HCT116 (cell line): ENCODE measurements at places on chromosomes 6 and 20. TPM values are rescaled to one million over a fixed set of nuclear protein-coding genes. Genes with fewer than 3 reads are reported as not detected.
A peak's percentile ranks its signal among the peaks of the same experiment; 100 is the strongest.

DNA sequence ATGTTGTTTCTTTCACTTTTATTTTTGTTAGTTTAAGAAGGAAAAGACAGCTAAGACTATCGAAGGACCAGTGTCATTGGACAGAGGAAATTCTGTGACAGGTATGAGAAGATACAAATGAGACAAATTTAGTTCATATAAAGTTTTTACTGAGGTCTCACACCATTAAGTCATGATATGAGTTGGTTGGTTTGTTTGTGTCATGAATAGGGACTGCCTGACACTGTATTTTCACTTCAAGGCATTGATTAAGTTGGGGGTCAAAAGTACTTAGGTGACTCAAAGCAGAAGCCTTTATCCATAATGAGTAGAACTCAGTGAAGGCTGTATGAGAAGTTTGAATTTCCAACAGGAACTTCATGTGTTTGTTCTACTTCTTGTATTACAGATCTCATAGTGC is 21.3 kb upstream of the HIVEP2 start:
- H3K36me3 ChIP-seq = no peaks in the 10 kb centered on the region
- no peak overlapping the region for H3K4me3 ChIP-seq
- no peaks in the 10 kb centered on the region for H3K4me1 ChIP-seq

- H3K27me3 ChIP-seq = no peaks in the 10 kb centered on the region
- no peak overlapping the region for H3K27ac ChIP-seq
- no peak overlapping the region for H3K4me3 ChIP-seq
- peaks cover 7% of the 10 kb centered on the region for H3K4me1 ChIP-seq
- DNase-seq = no peak
- no peaks in the 10 kb centered on the region for H3K36me3 ChIP-seq
These were observed 31.1 kb downstream of the LAMA4 start for GRCh38 chr6:112223070-112223861.

DNA sequence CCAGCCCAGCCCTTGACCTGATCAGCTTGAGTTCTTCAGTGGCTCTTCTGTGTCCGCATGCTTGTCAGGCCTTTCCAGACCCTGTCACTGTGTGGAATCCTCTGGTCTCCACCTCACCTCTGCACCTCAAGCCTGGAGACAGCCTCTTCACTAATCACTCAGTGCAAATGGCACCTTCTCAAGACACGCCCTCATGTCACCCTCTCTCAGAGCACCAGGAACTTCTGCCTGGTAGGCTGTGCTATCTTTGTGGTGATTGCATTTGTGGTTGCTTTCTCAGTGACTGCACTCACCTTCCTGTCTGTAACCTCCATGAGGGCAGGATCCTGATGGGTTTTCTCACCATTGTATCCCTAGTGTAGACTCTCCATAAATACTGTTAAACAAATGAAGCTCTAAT is 435.2 kb upstream of the CDH4 start:
- H3K36me3 ChIP-seq = no peaks in the 10 kb centered on the region
- H3K4me1 ChIP-seq = no peaks in the 10 kb centered on the region
- DNase-seq = no peak
- no peaks in the 10 kb centered on the region for H3K27me3 ChIP-seq

Gene DTD1
- 54.5 TPM for total RNA-seq

- H3K27ac ChIP-seq = no peak overlapping the region
- H3K4me3 ChIP-seq = no peak overlapping the region
- peaks cover 9% of the 10 kb centered on the region; the same call in 1 of the 2 replicates for H3K27me3 ChIP-seq
- H3K4me1 ChIP-seq = no peaks in the 10 kb centered on the region; the same call in 1 of the 2 replicates
- DNase-seq = no peak
These were observed 122.3 kb downstream of the RPS12 start for GRCh38 chr6:132936646-132937045.

Gene TINAG
- not detected for total RNA-seq

Gene CALHM4
- not detected for total RNA-seq

Gene ADGRB3
- not detected for total RNA-seq

Gene SLC16A10
- 8.3 TPM for total RNA-seq

Gene OPRM1
- not detected for total RNA-seq

DNA sequence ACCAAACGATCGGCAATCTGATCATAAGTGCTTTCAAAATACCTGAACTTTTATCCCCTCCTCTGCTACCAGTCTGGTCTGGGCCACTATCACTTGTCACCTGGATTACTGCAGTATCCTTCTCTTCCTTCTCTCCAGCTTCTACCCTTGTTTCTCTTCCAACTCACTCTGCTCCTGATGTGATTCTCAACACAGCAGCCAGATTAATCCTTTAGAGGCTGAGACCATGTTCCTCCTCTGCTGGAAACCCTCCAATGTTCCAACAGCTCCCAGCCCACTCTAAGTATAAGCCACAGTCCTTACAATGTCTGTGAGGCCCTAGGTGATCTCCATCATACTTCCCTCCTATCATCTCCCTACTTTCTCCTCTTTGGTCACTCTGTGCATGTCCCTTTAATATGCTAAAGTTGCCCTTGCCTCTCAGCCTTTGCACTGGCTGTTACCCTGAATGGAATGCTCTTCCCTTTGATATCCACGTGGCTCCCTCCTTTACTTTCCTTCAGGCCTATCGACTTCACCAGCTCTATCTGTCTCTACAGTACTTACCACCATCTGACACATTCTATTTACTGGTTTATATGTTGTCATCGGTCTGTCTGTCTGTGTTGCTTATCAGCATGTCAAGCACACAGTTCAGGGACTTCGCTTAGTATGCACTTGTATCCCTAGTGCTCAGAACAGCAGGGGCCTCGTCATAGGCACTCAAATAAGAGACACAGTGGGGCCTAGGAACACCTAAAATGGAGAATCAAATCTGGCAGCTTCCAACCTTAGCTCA is 35.0 kb upstream of the RNF24 start:
- H3K4me1 ChIP-seq = no peaks in the 10 kb centered on the region
- peaks cover 51% of the 10 kb centered on the region for H3K27me3 ChIP-seq
- H3K36me3 ChIP-seq = no peaks in the 10 kb centered on the region

DNA sequence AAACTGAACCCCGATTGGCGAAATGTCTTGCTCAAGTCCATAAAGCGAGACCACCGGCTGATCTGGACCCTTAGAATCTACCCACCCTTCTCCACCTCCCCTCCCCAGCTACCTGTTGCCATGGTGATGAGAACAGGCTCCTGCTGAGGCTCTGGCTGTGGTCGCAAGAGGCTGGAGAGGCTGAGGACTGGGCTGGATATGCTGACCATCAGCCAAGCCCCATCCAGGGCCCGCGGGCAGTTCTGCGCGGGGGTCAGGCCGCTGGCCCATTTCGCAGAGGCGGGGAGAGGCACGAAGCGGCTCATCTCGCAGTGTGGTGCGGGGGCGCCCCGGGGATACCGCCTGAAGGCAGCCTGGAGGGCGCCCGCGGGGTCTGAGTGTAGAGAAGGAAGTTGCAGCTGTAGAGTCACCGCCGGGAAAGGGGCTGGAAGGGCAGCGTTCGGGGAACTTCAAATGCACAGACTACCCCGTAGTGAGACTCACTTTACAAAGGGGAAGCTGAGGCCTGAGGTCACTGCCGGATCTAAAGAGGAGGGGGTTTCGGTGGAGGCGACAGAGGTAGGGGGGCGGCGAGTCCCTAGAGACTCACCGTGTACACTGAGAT is 671 bp downstream of the TAPBP start:
- H3K4me3 ChIP-seq = peak overlapping the region; percentile 78
- no peaks in the 10 kb centered on the region for H3K27me3 ChIP-seq
- H3K27ac ChIP-seq = peak overlapping the region; percentile 89
- H3K36me3 ChIP-seq = no peaks in the 10 kb centered on the region; the same call in 1 of the 2 replicates
- DNase-seq = no peak

Gene IER3
- total RNA-seq = 952 TPM

DNA sequence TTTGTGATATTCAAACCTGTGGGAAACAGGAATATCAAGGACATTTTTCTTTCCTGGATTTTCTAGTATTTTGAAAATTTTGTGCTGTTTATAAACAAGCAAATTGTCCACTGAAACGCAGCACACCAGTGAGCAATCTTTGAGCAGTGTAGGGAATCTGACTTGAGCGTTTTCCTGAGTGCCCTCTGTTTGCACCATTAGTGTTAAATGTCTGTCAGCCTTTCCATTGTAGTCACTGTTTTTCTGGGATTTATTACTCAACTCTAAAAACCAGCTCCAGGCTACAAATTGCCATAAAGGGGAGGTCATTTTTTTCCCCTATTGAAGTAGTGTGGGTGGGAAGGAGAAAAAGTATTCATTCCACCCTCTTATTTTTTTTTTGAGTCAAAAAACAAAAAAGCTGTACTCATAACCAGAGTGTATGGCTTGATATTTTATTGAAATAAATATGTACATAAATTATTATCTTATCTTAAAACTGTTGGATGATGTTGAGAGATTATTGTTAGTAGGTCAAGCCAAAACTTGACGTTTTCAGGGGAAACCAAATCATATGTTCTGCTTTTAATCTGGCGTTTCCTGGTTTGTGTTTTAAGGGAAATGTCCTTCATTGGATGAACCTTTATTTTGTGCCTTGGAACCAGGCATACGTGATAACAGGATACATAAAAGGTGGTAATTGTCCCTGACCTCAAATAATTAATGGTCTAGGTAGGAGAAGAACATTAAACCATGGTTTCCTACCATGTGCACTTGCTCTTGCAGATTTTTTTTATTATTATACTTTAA is 51.8 kb downstream of the TSHZ2 start:
- H3K27ac ChIP-seq = no peak overlapping the region
- no peaks in the 10 kb centered on the region for H3K4me1 ChIP-seq
- H3K36me3 ChIP-seq = no peaks in the 10 kb centered on the region
- no peak overlapping the region for H3K4me3 ChIP-seq

DNA sequence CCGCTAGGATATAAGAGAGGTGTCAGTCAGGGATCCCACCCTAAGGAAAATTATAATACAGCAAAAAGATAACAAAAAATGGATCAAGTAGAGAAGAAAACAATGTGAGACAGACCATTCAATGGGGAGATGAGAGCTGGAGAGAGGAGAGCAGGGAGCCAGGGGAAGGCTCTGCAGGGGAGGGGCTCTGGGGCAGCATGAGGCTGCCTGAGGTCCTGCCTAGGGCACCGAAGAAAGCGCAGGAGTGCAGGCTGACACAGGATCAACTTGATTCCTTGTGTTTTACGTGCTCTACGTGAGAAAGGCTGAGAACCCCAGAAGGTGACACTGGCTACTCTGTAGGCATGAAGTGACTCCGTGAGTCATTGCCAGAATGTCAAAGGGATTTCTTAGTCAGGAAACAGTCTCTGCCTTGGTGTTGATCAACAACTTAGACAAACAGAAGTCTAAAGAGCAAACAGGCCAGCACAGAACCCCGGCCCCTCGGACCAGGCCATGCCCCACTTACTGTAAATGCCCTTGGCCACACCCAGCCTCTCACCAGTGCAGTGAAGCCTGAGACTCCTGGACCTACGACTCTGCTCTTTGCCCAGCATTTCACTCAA is 290.1 kb upstream of the PRDM1 start:
- H3K4me3 ChIP-seq = no peak overlapping the region
- peaks cover 18% of the 10 kb centered on the region; the same call in 1 of the 2 replicates for H3K4me1 ChIP-seq
- H3K27me3 ChIP-seq = no peaks in the 10 kb centered on the region
- no peak for DNase-seq
- no peaks in the 10 kb centered on the region for H3K36me3 ChIP-seq

GRCh38 chr6:87848616-87849015 is 146.6 kb upstream of the AKIRIN2 start:
- no peaks in the 10 kb centered on the region for H3K4me1 ChIP-seq
- no peak overlapping the region for H3K27ac ChIP-seq
- no peaks in the 10 kb centered on the region for H3K27me3 ChIP-seq
- no peak overlapping the region for H3K4me3 ChIP-seq
- H3K36me3 ChIP-seq = no peaks in the 10 kb centered on the region

DNA sequence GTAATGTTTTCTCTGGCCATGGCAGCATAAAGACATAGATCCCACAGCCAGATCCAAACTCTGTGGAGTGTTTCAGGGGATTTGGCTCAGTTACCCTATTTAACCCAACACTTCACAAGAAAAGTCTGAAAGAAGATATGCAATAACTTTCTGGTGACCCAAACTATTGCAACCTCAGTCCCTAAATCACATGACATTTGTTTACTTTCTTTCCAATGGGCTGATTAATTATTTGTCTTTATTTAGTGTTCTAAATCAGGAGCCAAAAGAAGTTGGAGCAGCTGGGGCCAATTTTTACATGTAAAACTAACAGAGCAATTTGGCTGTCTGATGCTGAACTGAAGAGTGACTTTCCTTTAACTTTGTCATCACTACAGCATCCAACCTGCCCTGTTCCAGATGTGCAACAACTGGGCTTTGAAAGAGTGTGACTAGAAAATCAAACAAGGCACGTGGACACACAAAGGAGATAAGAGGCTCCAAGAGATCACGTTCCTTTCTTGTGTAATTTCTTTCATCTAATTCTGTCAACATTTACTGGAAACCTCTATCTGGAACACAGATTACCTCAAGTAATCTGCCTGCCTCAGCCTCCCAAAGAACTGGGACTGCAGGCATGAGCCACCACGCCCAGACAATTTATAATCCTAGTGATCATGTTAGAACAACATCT is 90.8 kb downstream of the TRMT11 start:
- no peak overlapping the region for H3K4me3 ChIP-seq
- DNase-seq = no peak
- H3K27me3 ChIP-seq = no peaks in the 10 kb centered on the region
- H3K27ac ChIP-seq = no peak overlapping the region
- no peaks in the 10 kb centered on the region for H3K36me3 ChIP-seq
- no peaks in the 10 kb centered on the region for H3K4me1 ChIP-seq

GRCh38 chr20:35954907-35955251 is 577 bp upstream of the SCAND1 start:
- peaks cover 6% of the 10 kb centered on the region; the same call in 1 of the 2 replicates for H3K4me1 ChIP-seq
- H3K27me3 ChIP-seq = no peaks in the 10 kb centered on the region
- peak overlapping the region; percentile 96 for H3K4me3 ChIP-seq
- no peaks in the 10 kb centered on the region for H3K36me3 ChIP-seq
- no peak for DNase-seq

DNA sequence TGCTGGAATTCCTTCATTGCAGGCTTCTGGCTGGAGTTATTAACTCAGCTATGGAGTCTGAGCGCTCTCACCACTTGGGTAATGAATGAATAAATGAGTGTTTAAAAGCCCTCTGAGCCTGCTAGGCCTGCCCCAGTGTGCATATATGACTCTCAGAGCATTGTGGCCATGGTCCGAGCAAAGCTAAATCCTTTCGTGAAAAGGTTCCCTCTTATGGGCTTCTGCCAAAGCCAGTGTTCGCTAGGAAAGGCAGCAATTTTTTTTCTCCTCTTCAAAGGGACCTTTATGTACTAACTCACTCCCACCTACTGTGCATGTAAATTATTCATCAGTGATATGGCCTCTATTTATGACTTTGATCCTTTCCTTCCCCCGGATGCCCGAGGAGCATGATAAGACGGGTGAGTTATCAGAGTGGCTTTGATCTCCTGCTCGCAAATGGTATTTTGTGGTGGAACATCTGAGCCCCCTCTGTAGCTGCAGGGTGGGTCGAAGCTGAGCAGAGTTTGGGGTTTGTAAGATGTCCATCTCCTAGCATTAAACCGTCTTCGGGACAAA is 88.6 kb downstream of the LINC00237 start:
- peaks cover 7% of the 10 kb centered on the region; the same call in 1 of the 2 replicates for H3K4me1 ChIP-seq
- DNase-seq = no peak
- no peak overlapping the region for H3K27ac ChIP-seq
- H3K27me3 ChIP-seq = peaks cover 30% of the 10 kb centered on the region; the same call in 1 of the 2 replicates
- no peak overlapping the region for H3K4me3 ChIP-seq
- H3K36me3 ChIP-seq = no peaks in the 10 kb centered on the region

- H3K27ac ChIP-seq = peak overlapping the region; percentile 46
- H3K27me3 ChIP-seq = no peaks in the 10 kb centered on the region
- peaks cover 24% of the 10 kb centered on the region for H3K4me1 ChIP-seq
- no peak overlapping the region for H3K4me3 ChIP-seq
These were observed 6.1 kb downstream of the RPL10A start for GRCh38 chr6:35474131-35474941.
